Epithelial cell of alveolus of lung (primary cell): ENCODE measurements at places on chromosomes 3 and 15. TPM values are rescaled to one million over a fixed set of nuclear protein-coding genes. Genes with fewer than 3 reads are reported as not detected.

Gene IQCF5
- total RNA-seq, result not detected in 2 replicates

Gene CACNA1D
- total RNA-seq, result 0.26 and 4.5 TPM in 2 replicates

Gene SHF
- total RNA-seq, result 3.2 and 15.4 TPM in 2 replicates

Gene CHST13
- not detected in 2 replicates for total RNA-seq

Gene CACNA2D3
- 3.0 TPM in 1 of 2 replicates, not detected in the other for total RNA-seq

Gene OCA2
- 0.13 and 0.16 TPM in 2 replicates for total RNA-seq

Gene RFTN1
- total RNA-seq, result 43.6 and 106 TPM in 2 replicates

Gene CLDN16
- total RNA-seq, result 0.26 TPM in 1 of 2 replicates, not detected in the other

Gene SOX14
- not detected in 2 replicates for total RNA-seq

Gene GOLGA8R
- 0.08 and 0.65 TPM in 2 replicates for total RNA-seq

Gene CNTN3
- 0.78 and 3.4 TPM in 2 replicates for total RNA-seq

Gene RLBP1
- total RNA-seq, result not detected in 2 replicates

Gene EPHA3
- 0.40 and 0.78 TPM in 2 replicates for total RNA-seq

Gene SLC28A1
- total RNA-seq, result not detected in 2 replicates

Gene PCBP4
- 55.6 and 129 TPM in 2 replicates for total RNA-seq

Gene CHRM5
- not detected in 2 replicates for total RNA-seq

Gene GOLGA8N
- total RNA-seq, result 0.26 and 4.6 TPM in 2 replicates

Gene THRB
- total RNA-seq, result 2.8 and 7.9 TPM in 2 replicates

Gene PLS1
- 0.96 and 2.5 TPM in 2 replicates for total RNA-seq

Gene TEX9
- 2.0 and 3.4 TPM in 2 replicates for total RNA-seq

Gene EAF2
- total RNA-seq, result 1.6 TPM in 1 of 2 replicates, not detected in the other

Gene IREB2
- 12.7 and 28.2 TPM in 2 replicates for total RNA-seq

Gene CYB561D2
- total RNA-seq, result 29.9 and 33.4 TPM in 2 replicates

Gene SPINT1
- 4.1 and 31.0 TPM in 2 replicates for total RNA-seq
